ENCODE measurements at places on chromosomes 3 and 15.

DNA sequence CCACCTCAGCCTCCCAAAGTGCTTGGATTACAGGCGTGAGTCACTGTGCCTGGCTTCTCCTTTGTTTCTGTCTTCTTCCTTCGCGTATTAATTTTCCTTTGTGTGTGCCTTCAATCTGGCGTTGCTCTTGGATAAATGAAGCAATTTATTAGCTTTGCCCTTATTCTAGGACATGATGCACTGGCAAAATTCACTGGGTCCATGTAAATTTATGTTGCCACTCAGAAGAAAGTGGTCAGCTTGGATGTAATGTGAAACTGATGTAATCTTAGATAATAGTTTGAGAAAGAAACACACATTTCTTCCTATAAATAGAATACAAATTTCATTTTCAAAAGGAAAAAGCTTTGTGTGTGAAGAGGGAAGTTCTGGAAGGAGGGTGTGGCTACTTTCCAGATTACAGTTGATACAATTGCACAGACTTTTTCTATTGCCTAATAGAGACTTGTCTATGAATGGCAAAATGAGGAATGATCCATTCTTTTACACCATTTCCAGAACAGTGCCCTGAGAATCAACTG lies 23.3 kb upstream of the ATP1B3 start:
- no peak for DNase-seq

- DNase-seq = no peak
Observed at GRCh38 chr3:64916192-64916798, 228.5 kb upstream of the ADAMTS9 start.

GRCh38 chr3:167821248-167821805 lies 85.8 kb downstream of the SERPINI1 start:
- no peak for DNase-seq

GRCh38 chr15:39181940-39182339 lies 398.9 kb upstream of the THBS1 start:
- no peak for DNase-seq

GRCh38 chr3:76917436-76917835 lies 122.5 kb upstream of the ROBO2 start:
- DNase-seq = no peak

DNA sequence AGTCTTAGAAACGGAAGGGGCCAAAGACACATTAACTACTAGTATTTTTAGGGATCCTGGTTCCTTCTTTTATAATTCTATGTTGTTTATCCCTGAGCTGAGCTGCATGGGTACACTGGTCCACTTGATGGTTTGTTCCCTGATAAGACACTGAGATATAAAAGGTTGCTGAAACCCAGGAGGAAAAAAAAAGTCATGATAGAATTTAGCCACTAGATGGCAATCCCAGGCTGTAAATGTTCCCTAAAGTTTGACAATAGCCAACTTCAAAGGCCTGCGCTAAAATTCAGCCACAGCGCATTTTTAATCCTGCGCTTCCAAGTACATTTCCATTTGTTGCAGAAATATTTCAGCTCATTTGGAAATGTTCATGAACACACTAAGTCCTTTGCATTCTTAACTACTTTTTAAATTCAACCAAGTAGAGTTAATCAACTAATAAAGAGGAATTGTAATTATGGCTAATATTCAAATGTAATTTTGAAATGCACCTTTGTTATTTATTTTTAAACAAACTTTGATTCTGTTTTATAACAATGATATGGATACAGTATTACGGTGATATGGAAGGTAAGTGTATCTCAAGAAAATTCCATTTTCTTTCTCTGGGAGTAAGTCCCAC lies 249.3 kb upstream of the FEZF2 start:
- DNase-seq = peak; percentile 58

- no peak for DNase-seq
Observed at GRCh38 chr3:117695321-117695720, 985.7 kb downstream of the TUSC7 start.

GRCh38 chr15:65334586-65335231 lies 30.2 kb downstream of the RNU5B-1 start:
- peak; percentile 51 for DNase-seq

DNA sequence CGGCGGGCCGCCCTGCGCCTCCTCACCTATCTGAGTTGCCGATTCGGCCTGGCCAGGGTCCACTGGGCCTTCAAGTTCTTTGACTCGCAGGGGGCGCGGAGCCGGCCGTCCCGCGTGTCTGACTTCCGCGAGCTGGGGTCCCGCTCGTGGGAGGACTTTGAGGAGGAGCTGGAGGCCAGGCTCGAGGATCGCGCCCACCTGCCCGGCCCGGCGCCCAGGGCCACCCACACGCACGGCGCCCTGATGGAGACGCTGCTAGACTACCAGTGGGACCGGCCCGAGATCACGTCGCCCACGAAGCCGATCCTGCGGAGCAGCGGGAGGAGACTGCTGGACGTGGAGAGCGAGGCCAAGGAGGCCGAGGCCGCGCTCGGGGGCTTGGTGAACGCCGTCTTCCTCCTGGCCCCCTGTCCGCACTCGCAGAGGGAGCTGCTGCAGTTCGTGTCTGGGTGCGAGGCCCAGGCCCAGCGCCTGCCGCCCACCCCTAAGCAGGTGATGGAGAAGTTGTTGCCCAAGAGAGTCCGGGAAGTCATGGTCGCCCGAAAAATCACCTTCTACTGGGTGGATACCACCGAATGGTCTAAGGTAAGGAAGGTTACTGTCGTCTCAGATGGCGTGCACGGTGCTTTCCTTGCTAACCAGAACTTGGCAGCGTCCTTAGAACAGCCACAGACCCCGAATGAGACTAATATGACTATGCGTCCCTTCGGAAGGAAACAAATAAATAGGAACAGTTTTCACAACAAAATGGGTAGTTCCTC lies 567 bp downstream of the TICRR start:
- no peak for DNase-seq

DNA sequence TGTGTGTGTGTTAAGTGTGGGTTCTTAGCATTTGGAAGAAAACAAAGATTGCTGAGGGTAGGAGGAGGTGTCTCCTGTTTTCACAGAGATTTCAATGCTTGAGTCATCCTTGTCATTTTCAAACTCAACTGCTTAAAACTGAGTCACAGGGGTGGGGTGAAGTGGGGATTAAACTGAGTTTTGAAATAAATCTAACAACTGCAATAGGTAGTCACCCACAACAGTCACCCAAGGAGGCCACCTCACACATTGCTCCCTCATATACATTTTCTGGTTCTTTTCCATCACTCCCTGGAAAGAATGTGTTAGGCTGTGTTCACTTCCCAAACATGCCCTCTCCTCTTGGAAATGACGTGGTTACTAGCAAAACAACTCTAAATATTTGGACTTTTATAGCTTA lies 187.7 kb upstream of the CMC1 start:
- no peak for DNase-seq

DNA sequence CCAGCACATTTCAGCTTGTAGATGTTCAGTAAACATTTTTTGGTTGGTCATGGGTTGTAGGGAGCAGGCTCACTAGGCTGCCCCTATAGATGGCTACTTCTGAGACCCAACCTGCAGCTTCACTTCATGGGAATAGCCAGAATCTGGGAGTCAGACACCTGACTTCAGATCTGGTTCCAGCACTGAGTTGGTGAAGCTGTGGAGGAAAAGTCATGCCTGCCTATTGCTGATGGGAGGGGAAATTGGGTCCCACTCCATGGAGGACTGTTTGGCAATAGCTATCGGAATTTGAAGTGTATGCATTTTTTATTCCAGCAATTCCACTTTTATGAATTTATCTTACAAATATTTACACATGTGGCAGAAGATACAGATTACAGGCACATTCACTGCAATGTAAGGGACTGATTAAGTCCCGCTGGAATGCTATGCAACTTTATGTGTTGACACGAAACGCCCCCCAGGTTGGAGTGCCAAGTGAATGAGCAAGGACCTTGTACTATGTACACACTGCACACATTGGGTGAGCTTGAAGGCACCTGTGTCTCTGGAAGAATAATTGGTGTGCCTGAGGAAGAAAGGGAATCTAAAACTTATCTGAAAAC lies 7.8 kb upstream of the CCR1 start:
- DNase-seq = no peak

GRCh38 chr3:108221393-108221792 lies 831 bp downstream of the IFT57 start:
- DNase-seq = no peak

GRCh38 chr3:177451864-177452830 lies 254.9 kb upstream of the TBL1XR1 start:
- peak; percentile 14 for DNase-seq

GRCh38 chr15:25587616-25588340 lies 149.0 kb upstream of the UBE3A start:
- DNase-seq = no peak

GRCh38 chr15:47725051-47725450 lies 7.7 kb downstream of the SEMA6D start:
- no peak for DNase-seq

- DNase-seq = no peak
Observed at GRCh38 chr3:50317300-50317699, 5.2 kb downstream of the HYAL2 start.

DNA sequence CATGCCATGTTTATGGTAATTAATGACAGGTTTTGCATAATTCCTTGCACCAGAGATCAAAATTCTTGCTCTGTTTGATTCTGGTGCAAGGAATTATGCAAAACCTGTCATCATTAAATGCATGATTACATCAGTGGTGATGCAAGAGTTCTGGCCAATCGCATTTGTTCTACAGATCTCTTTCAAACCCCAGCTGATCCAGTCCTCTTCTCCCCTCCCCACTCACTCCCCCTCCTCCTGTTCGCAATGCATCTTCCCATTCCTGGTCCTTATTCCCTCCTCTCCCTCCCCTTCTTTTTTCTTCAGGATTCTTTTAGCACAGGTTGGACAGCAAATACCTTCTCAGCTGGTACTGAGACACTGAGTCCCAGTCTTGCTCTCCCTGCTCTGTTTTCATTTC lies 82.1 kb downstream of the GABRB3 start:
- DNase-seq = peak; percentile 33

DNA sequence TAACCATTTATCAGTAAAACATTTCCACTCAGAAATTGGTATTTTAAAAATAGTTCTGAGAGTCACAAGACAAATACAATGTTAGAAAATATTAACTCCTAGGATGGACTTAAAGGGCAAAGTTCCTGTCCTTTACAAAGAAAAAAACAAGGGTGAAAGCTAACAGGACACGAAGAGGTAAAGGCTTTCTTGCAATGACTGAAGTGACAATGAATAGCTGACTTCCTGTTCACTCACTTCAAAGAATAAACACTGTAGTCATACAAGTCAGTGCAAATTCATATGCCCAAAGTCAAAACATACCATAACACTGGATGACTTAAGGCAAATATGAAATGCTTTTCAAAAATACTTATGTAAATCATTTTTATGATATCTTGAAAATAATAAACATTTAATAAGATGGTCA lies 1389.8 kb upstream of the ALCAM start:
- DNase-seq = no peak

GRCh38 chr3:128551451-128551850 lies 58.5 kb upstream of the GATA2 start:
- DNase-seq = no peak

DNA sequence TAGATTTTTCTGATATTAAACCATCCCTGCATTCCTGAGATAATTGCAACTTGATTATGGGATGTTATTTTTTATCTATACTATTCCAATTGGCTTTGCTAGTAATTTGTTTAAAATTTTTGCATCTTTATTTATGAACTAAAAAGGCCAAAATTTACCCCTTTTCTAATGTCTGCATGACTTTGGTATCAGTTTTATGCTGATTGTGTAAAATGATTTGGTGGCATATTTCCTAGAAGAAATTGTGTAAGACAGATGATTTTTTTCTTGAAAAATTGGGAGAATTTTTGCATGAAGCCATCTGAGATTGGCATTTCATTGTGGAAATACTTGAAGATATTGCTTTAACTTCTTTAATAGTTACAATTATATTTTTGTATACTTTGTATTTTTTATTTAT lies 183.8 kb upstream of the TBL1XR1 start:
- DNase-seq = no peak

- no peak for DNase-seq
Observed at GRCh38 chr3:66406163-66406562, 94.7 kb downstream of the LRIG1 start.

GRCh38 chr3:150194957-150195356 lies 213.1 kb upstream of the TSC22D2 start:
- no peak for DNase-seq

DNA sequence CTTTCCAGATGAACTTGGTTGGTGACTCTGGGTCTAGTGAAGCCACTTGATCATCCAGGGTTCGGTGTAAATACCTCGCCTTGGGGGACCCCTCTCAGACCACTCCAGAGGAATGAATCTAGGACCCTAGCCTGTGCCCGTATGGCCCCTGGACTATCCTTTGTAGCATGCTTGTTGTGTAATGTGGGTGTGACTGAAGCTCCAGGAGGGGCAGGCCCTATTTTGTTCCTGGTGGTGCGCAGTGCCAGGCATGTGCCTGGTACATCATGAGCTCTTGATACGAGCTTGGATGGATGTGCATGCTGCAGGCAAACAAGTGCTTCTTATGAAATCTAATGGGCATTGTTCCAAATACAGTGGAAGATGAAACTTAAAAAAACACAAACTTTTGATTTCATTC lies 82.8 kb downstream of the EBLN2 start:
- DNase-seq = no peak

DNA sequence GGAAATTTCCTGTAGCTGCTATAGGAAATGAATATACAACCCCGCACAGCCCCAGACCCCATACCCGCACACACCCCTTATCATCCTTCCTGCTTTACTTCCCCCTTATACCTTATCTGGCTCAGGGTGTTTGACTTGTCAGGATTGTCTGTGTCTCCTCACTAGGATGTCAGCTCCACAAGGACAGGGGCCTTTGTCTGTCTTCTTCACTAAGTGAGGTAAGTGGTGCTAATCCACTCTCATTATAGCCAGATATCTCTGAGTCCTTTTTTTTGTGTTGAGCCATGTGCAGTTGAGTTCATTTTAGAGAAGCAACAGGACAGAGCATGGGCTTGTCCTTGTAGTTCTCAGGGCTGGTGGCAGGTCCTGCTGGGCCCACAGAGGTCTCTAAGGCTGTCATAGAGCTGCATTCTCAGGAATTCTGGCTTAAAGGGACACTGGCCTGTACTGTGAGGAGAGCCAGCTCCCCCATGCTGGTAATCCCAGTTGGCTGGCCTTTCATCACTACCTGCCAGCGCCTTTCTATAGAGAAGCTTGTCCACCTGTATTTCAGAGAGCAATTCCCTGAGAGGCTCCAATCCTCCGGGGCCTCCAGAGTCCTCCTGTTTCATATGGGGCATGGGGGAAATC lies 9.0 kb downstream of the KY start:
- DNase-seq = no peak

DNA sequence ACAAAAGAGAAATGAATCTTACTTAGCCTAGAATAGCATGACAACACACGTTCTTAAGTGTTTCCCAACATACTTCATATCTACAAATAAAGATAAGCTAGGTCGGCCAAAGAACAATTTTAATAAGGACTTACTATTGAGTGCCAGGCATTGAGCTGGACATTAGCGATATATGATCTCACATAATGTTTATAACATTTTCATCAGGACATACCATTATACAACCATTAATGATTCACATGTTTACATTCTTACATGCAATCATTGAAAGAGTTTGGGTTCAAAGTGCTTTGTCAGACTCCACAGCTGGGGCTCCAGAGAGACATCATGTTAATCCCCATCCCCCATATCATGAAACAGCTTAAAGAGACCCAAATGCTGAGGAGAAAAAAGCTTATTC lies 189.0 kb downstream of the STT3B start:
- DNase-seq = no peak

Measured in neuronal stem cell (in vitro differentiated cells).